CD4-positive, alpha-beta T cell treated with Interleukin-17A for 1 hour (primary cell): ENCODE measurements at places on chromosomes 1 and 21.
A peak's percentile ranks its signal among the peaks of the same experiment; 100 is the strongest.

GRCh38 chr1:51175278-51175677, 60.8 kb upstream of the RNF11 start:
- DNase-seq = peak; percentile 10

GRCh38 chr1:210687582-210688279, 359.0 kb downstream of the HHAT start:
- no peak for DNase-seq

GRCh38 chr1:167862432-167863076, 51.4 kb downstream of the ADCY10 start:
- DNase-seq = no peak

- no peak for DNase-seq
These were observed 96.4 kb downstream of the CAMK2N1 start for GRCh38 chr1:20389571-20389970.

- DNase-seq = no peak
These were observed 56.9 kb upstream of the LBR start for GRCh38 chr1:225484657-225485214.

DNA sequence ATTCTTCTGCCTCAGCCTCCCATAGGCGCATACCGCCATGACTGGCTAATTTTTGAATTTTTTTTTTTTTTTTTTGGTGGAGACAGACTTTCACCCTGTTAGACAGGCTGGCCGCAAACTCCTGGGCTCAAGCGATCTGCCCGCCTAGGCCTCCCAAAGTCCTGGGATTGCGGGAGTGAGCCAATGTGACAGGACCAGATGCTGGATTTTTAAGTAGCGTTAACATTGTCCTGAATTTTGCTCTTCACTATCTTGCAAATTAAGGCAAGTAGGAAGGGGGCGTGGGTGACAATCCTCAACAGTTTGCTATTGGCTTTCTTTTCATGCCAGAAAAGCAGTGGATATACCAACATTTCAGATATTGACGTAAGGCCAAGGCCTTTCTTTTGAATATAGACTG, 49.7 kb upstream of the TSNAX start:
- no peak for DNase-seq

DNA sequence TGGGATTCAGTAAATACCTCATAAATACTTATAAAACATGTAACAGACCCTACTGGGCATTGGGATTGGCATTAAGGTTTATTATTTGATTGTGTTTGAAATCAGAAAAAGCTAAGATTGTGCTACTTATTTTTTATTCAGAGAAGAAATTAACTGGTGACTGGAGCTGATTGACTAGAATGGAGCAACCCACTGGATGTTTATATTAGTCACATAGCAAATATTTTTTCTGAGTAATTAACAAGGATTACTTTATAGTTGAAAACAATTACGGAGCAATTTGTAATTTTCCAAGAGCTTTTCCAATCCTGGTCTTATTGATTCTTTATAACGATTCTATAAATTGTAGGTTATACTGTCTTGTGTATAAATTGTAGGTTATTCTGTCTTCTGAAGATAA, 208.7 kb downstream of the HLX start:
- no peak for DNase-seq

DNA sequence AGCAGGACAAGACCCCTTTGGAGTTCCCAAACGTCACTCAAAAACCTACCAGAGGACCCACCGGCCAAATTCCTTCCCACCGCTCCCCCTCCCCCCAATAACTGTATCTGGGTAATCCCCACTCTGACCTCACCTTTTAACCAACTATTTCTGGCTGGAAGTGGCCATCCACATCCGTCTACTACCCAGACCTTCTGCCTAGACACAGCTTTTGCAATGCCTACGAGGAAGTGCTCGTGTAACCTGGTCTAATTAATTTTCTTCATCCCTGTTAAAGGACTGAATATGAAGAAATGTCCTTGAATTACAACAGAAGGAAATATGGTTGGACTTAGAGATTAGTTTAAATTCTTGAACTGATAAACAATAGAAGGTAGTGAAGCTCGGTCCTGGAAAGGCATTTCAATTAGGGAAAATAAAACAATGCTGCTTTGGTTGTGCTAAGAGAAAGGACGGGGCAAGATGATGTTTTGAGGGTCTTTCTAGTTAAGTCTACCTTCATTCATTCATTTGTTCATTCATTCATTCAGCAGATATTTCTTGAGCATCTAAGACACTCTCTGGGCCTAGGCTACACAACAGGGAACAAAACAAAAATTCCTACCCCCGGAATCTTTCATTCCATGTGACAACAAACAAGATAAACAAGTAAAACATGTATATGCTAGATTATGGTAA, 18.8 kb downstream of the AVPR1B start:
- no peak for DNase-seq

GRCh38 chr1:163875200-163875926, 553.6 kb downstream of the NUF2 start:
- DNase-seq = no peak

DNA sequence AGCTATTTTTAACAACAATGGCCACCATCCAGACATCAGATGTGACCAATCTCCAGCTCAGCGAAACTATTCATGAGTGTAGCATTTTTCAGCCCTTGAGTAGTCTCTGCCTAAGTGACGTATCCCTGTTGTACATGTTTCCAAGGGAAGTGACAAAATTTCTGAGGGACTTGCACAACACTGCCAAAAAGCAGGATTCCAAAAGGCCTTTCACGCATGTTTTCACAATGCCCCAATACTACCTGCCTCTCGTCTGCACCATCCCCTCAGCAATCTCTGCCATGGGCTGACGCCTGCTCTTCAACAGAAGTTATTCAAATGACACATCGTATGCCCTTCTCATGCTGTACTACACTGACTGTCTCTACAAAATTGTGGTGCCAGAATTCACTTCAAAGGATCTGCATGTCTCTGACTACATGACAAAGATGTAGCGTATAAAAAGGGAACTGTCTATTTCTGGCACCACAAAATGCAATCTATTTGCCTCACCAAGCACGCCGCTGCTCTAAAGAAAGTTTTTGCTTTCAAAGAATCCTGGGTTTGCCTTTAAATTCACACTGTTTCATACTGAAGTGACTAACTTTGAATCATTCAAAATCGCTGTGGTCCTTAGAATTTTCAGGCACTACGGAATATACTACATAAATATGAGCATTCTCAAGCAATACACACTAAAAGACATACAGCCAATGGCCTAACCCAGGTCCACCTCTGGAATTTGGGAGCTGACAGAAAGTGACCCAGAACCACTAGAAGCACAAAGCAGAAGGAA, 32.9 kb downstream of the JAK1 start:
- no peak for DNase-seq

- DNase-seq = no peak
These were observed 351.9 kb downstream of the ADGRL2 start for GRCh38 chr1:82152356-82153271.

DNA sequence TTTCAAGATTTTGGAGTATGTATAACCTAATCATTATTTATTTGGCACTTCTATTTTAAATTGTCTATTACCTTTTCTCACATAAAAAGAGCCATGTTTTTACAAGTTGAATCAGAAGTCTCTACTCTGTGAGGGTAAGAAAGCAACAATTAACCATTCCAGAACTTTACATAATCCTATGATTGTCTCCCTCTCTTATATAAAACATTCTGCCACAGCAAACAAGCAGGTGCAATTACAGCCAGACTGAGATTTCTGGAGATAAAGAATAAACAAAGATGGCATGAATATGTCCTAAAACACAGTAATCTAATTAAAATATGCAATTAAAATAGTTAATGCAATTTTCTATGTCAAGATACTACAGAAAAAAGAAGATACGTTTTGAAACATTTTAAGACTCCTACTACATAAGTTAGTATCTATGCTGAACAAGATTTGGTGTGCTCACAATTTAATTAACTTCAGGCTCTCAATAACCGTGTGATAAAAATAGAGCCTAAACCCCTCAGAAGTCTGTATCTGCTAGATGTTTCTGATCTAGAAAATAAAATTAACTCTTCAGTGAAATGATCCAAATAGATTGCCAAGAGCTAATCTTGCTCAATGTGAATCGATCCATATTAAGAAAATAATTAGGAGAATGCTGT, 13.7 kb upstream of the TMPRSS15 start:
- no peak for DNase-seq

DNA sequence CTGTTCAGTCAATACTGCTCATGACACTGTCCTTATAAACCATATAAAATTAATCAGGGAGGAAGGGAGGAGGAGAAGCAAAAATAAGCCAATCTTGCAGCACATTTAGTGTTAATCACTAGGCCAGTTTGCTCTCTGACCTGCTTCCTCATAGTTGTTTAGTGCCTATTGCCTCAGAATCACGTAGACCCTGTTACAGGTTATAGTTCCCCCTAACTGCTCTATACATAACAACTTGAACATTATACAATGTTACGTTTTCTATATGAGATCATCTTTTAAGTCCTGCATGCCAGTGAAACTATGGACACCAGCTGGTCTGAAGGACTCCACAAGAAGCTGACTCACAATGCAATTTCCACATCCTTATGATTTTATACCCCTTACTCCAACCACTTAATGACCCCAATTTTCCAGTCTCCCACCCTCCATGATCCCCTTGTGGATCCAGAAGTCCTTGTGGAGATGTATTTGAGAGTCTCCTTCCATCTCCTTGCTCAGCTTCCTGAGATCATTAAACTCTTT, 34.9 kb upstream of the TACSTD2 start:
- DNase-seq = no peak

- DNase-seq = no peak
These were observed 232.0 kb upstream of the PLXNA2 start for GRCh38 chr1:208475951-208476845.
